ENCODE measurements at places on chromosomes 16 and 17. TPM values are rescaled to one million over a fixed set of nuclear protein-coding genes. Genes with fewer than 3 reads are reported as not detected.

Gene C1QL1
- 2.3 TPM for total RNA-seq

Gene PIPOX
- not detected for total RNA-seq

Gene TRPV3
- total RNA-seq = 1.8 TPM

Gene NATD1
- total RNA-seq = 5.1 TPM

Gene RNF112
- 1.5 TPM for total RNA-seq

Gene FSCN2
- total RNA-seq = 1.1 TPM

Gene IRX3
- 27.4 TPM for total RNA-seq

Gene CNEP1R1
- 14.8 TPM for total RNA-seq

Gene LRRC37B
- total RNA-seq = 11.8 TPM

Gene SLFN11
- total RNA-seq = 12.4 TPM

Gene VAT1L
- not detected for total RNA-seq

Gene ZSCAN10
- total RNA-seq = not detected

Gene SRCIN1
- 0.09 TPM for total RNA-seq

Gene KRT12
- not detected for total RNA-seq

Gene CACNG3
- not detected for total RNA-seq

Gene WSCD1
- 1.6 TPM for total RNA-seq

Gene TMED6
- total RNA-seq = not detected

Gene PRR35
- total RNA-seq = not detected

Gene ZNF747
- 9.2 TPM for total RNA-seq

Gene ZNF213
- total RNA-seq = 7.1 TPM

Gene MSI2
- total RNA-seq = 17.7 TPM

Gene CMTM1
- total RNA-seq = not detected

Gene KLHL10
- 0.57 TPM for total RNA-seq

Gene FZD2
- total RNA-seq = 1.3 TPM

Gene PGS1
- total RNA-seq = 22.2 TPM
